H54 (cell line): ENCODE measurements at places on chromosomes 5 and 9.

DNA sequence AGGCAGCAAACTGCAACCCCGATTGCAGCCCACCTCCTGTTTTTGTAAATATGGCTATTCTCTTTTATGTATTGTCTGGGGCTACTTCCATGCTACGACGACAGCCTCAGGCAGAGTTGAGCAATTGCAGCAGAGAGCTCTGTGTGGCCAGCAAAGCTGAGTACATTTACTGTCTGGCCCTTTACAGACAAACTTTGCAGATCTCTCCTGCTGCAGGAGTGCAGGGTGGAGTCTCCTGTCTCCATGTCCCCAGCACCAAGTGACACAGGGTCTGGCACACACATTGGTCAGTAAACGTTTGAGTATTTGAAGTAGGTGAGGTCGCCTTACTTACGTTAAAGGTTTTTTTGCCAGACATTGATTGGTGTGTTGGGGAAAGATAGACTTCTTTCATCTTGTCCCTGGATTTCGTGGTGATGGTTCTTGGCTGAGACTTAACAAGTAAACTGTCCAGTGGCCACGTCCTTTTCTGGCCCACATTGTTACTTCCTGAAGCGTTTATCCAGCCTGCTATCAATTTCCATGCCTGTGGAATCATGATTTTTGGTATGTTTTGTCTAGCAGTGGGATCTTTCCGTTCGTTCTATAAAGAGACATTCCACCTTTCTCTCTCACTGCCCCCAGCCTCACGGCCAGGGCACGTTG lies 27.2 kb downstream of the PRRC2B start:
- DNase-seq = no peak

DNA sequence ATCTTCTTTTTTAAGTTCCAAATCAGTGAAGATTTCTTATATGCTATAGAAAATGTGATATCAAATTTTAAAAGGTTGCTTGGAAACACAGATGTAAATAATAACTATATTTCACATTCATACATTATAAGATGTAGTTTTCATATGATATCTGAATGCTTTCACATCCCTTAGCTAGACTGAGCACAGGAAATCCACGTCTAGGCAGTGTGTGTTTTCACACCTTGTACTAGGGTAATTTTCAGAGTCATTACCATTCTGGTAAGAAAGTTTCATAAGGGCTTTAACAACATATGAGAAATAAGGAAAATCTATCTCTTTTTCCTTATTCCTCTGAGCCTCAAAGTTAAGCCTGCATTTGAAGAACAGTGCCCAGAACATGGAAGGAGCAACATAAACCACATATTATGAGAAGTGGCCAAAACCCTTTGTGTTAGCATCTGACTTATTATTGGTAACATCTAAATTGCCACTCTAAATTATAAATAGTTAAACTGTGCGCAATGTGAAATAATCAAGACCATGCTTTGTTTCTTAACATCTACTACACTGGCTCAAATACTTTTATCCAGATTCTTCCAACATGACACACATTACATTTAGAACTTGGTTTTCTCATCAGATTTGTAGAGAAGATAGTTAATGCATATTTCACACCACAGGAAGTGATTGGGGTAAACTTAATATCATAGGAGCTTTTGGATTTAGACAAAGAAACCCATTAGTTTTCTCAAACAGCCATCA lies 113.3 kb downstream of the PPP2R2B start:
- no peak for DNase-seq

GRCh38 chr5:16723821-16724220 lies 107.0 kb upstream of the RETREG1 start:
- DNase-seq = no peak

GRCh38 chr5:1987471-1987870 lies 104.7 kb upstream of the IRX4 start:
- DNase-seq = no peak

DNA sequence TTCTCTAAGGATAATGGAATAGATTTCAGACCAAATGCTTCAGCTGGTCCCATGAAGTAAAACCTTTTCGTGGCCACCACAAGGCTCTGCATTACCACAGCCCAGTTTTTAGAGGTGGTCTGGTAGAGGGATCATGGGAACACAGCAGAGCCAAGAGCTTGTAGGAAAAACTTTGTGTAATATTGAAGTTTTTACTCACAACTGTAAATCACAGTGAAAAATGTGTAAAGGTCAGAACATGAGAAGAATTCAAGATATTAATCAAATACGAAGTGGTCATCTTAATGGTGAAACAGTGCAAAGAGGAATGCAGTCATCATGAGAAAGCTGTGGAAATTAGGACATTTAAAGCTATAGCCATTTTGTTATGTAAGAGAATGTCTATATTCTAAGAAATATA lies 197.5 kb downstream of the NPR3 start:
- DNase-seq = no peak

DNA sequence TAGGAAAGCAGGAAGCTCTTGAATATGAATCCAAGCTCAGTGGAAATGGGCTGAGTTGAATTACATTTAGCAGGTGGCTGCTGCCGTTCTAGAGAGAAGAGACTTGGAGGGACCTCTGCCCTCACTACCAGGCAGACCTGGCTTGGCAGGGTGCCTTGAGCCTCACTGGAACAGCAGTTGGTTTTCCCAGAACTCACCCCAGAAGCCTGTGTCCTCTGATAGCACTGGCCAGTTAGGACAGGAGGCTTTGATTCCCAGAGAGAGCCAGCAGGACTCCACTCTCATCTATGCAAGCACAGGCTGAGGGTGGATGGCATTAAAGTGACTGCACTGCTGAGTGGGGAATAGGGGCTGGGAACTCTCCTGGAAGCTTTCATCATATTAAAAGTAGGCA lies 54.8 kb downstream of the PWWP2A start:
- DNase-seq = no peak

- DNase-seq = no peak
These were observed 1.4 kb downstream of the MZB1 start for GRCh38 chr5:139388198-139388821.

DNA sequence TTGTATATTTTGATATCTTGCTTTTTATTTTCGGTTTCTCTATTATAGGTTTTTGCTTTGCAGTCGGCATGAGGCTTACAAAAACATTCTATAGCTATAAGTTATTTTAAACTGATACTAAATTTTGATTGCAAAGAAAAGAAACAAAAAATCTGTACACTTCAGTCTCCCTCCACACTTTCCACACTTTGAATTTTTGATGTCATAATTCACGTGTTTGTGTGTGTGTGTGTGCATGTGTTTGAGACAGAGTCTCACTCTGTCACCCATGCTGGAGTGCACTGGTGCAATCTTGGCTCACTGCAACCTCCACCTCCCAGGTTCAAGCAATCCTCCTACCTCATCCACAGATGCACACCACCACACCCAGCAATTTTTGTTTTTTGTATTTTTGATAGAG lies 124.9 kb downstream of the MRPS30 start:
- DNase-seq = no peak

GRCh38 chr9:92663951-92664350 lies 6.0 kb downstream of the IPPK start:
- DNase-seq = no peak

DNA sequence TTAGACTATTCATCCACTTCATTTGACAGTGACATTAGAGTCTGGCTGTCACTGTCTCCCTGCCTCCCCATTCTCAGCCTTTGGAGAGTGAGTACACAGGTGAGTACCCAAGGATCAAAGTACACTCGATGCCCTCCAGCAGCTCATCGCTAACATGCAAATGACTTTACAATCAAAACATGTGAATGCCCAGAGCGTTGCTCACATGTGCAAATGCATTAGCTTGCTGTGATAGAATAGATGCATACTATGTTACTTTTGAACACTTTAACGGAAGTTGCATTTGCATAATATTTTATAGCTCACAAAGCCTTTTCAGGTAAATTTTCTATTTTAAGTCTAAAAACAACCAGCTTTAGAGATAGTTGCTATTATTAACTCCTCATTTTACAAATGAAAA lies 107.6 kb downstream of the SYK start:
- DNase-seq = no peak

DNA sequence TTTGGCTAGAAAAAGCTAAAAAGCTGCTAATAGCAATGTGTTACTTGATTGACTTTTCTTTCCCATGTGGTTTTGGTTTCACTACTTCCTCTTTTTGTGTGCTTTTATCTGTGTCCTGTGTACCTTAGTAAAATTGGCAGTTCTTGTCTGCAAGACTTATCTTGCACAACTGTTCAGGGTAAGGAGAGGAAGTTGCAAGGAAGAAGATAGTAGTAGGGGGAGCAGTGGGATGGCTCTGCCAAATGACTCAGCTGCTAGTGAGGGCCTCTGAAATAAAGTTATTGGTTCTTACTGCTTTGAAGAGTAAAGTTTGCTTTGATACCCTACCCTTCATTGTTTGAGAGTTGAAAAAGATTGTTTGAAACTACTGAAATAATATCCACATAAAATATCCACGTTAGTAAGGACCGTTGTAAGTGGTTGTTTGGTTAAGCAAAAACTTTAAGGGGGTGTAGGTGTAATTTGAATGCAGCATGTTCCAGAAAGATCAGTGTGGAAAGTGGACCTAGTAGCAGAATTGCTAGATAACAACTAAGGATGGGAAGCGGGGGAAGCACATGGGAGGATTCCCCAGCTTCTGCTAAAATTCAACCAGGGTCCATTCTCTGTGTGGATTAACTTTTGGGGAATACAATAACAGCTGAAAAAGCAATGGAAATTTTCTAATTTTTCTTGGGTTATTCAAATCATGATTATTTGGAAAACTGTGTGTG lies 123.5 kb downstream of the SCAMP1 start:
- no peak for DNase-seq

- DNase-seq = no peak
These were observed 118.6 kb upstream of the IL12B start for GRCh38 chr5:159448841-159449407.

DNA sequence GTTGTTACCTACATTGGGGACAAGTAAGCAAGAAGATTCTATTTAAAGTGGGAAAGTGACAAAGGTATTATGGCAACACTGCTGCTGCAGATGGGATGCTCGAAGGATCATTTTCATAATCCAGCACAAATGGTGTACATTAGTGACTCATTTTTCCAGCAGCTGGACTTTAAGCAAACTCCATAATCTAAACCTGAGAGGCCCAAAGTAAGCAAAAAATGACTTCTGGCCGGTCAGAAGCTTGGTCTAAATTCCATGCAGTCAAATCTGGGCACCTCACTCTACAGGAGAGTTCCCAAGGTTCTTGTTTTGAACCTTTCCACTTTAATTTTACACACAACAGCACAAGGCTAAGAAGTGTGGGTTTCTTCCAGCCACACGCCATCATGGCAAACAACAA lies 43.6 kb upstream of the TRAF1 start:
- no peak for DNase-seq

DNA sequence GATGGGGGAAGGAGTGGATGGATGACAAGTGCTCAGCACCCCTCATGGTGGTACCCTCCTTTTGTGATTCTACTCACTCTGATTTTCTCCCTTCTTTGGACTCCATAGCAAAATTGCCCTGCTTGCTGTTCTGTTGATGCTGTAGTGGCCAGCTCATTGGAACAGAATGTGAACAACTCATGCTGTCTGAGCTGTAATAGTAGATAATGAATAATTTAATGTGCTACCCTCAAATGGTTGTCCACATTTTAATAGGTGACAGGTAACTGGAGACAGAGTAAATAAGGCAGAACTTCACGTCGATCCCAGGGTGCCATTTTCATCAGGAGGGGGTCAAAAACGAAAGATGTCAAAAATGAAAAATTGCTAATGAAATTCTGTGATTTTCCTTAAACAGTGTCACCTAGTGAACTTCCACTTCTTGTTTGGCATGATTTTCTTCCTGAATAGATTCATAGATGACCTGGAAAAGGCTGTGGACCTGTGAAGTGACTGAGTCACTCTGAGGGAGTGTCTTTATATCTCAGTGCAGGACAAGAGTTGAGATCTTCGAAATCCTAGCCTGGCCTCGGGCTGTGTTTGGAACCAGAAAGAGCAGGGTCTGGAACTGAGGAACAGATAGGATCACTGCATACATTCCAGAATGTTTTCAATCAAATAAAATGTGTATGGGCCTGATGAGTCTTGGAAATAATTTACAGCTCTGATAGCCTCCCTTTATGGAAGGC lies 270.2 kb downstream of the PSAT1 start:
- peak; percentile 42 for DNase-seq

DNA sequence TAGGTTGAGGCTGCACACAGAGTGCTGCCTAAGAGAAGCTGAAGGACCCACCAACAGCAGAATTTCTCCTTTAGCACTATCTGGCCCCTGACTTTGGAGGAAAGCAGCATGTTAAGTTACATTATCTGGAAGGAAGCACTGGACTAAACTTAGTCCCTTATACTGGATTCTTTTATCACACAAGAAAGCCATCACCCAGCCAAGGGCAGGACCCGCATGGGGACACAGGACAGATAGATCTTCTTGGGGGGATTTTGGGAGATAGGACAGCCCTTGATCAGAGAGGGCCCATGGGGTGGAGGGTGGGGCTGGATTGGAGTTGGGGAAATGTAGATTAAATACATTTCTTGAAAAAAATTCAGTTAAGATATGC lies 14.4 kb downstream of the ANKRD33B start:
- no peak for DNase-seq

DNA sequence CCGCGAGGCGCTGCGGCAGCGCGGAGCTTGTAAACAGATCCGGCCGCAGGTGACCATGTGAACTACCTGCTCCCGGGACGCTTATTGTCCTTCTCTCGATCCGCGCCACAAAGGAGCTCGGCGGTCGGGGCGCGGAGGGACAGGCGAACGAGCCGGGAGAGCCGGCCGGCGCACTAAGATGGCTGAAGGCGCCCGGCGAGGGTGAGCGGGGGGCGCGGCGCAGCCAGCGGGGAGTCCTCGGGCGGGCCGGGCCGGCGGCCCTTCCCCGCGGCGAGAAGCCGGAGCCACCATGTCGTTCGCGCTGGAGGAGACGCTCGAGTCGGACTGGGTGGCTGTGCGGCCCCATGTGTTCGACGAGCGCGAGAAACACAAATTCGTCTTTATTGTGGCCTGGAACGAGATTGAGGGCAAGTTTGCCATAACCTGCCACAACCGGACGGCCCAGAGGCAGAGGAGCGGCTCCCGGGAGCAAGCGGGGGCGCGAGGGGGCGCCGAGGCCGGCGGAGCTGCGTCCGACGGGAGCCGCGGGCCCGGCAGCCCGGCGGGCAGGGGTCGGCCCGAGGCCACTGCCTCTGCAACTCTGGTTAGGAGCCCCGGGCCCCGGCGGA lies 535 bp downstream of the JMY start:
- no peak for DNase-seq

GRCh38 chr5:149134778-149135500 lies 6.4 kb upstream of the ABLIM3 start:
- no peak for DNase-seq

GRCh38 chr9:68727636-68728035 lies 22.6 kb downstream of the PIP5K1B start:
- DNase-seq = no peak

- DNase-seq = no peak
These were observed 317.6 kb upstream of the KLF4 start for GRCh38 chr9:107807183-107807582.

GRCh38 chr9:32251539-32251938 lies 132.9 kb upstream of the ACO1 start:
- peak; percentile 28 for DNase-seq

GRCh38 chr5:177396078-177396477 lies 4.4 kb downstream of the PFN3 start:
- DNase-seq = no peak

- peak; percentile 8 for DNase-seq
These were observed 113.1 kb downstream of the DNAH5 start for GRCh38 chr5:13831351-13831750.
